ENCODE measurements at places on chromosomes 11 and 22.

- no peak for DNase-seq
These were observed 76.4 kb downstream of the GGTLC2 start for GRCh38 chr22:22720724-22721261.

- DNase-seq: no peak
These were observed 4.9 kb downstream of the GRK3 start for GRCh38 chr22:25569361-25569760.

- DNase-seq: no peak
These were observed 159.6 kb upstream of the E2F8 start for GRCh38 chr11:19400296-19400695.

- DNase-seq: no peak
These were observed 28.3 kb downstream of the MUC6 start for GRCh38 chr11:1008001-1008802.

GRCh38 chr11:124069429-124070401 is 28.6 kb upstream of the OR10G7 start:
- DNase-seq: no peak

GRCh38 chr11:95512177-95512576 is 277.4 kb downstream of the FAM76B start:
- DNase-seq: no peak

- DNase-seq: no peak
These were observed 132.3 kb upstream of the PARVA start for GRCh38 chr11:12245091-12245490.

Data from stimulated activated CD8-positive, alpha-beta memory T cell treated with anti-CD3 and anti-CD28 coated beads, Interleukin-15, amount 100 ng/mL, for 1 hour (primary cell).